Ecto neural progenitor cell (in vitro differentiated cells): ENCODE measurements at places on chromosomes 7 and 10.

GRCh38 chr7:35492451-35493175, 202.3 kb downstream of the HERPUD2 start:
- no peak for DNase-seq

GRCh38 chr10:116721547-116722392, 20.6 kb downstream of the HSPA12A start:
- no peak for DNase-seq

- no peak for DNase-seq
These were observed 114.7 kb upstream of the PLXDC2 start for GRCh38 chr10:19701427-19702052.

DNA sequence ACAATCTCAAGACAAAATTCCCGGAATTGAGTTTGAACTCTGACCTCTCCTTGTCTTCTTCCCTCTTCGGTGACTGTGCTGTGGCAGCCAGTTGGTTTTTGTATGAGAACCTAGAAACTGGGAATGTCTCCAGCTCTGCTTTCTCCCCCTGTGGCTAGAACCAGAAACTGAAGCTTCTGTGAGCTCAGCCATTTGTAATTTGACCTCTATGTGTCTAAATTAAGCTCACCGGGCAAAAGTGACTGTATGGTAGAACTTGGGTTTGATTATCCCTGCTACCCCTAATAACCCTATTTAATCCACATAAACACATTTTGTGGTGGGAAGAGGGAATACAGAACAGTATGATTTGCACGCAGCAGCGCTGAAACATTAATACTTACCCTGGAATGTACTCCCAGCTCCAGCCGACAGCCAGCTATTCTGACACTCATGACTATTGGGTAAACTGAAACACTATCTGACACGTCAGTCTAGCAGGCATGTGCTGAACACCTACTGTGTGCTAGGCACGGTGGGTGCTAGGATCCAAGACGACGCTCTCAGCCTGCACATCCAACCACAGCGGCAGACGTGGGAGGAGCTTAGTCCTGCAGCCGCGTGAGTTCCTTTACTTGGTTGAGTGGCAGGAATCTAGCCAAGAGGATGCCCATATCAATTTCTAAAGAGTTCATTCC, 324.8 kb downstream of the SFMBT2 start:
- DNase-seq, result no peak

DNA sequence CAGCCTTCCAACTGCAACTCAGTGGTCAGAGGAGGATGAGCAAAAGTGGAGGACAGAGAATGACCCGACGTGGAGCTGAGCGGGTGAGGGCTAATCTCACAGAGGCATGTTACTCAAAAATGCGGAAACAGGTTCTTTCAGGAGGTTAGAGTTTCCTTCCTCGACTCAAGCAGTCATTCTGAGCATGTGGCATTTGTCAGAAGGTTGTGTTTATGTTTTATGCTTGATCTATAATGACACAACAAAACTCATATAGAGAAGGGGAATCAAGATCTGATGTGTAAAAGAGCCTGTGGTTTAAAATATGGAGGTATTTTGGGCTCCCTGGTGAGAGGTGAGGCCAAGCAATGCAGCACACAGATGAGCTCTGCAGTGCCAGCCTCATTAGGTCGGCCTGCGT, 311.4 kb downstream of the ADARB2 start:
- no peak for DNase-seq
